Activated CD8-positive, alpha-beta T cell treated with anti-CD3 and anti-CD28 coated beads, Interleukin-2, amount 10 ng/mL, durations not matched to agents 7 days and 5 days (primary cell): ENCODE measurements at places on chromosomes 2 and 18. TPM values are rescaled to one million over a fixed set of nuclear protein-coding genes. Genes with fewer than 3 reads are reported as not detected.

GRCh38 chr2:158346032-158346431, 110.5 kb downstream of the CCDC148 start:
- H3K27ac ChIP-seq: no peak overlapping the region
- no peaks in the 10 kb centered on the region for H3K4me1 ChIP-seq
- no peak for DNase-seq
- no peak overlapping the region for H3K4me3 ChIP-seq
- no peaks in the 10 kb centered on the region for H3K27me3 ChIP-seq

DNA sequence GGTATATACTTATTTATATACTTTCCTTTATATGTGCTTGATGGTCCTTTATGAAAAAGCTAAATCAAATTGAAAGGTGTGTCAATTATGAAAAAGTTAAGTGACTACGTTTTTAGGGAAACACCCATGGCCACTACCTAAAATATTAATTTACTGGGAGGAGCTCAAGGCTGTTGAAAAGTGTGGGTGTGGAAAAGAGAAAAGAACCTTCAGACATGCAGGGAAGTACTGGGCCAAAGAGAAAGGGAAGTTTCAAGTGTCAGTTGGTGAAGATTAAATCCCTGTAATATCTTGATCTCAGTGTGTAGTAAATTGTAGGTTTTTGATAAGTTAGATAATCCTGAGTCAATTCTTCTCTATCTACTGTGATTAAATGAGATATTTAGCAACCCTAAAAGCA, 6.2 kb upstream of the GKN1 start:
- DNase-seq: no peak
- no peaks in the 10 kb centered on the region for H3K36me3 ChIP-seq
- no peaks in the 10 kb centered on the region for H3K4me1 ChIP-seq
- no peak overlapping the region for H3K27ac ChIP-seq
- peaks cover 27% of the 10 kb centered on the region for H3K27me3 ChIP-seq

The MEP1B gene
- not detected for total RNA-seq

DNA sequence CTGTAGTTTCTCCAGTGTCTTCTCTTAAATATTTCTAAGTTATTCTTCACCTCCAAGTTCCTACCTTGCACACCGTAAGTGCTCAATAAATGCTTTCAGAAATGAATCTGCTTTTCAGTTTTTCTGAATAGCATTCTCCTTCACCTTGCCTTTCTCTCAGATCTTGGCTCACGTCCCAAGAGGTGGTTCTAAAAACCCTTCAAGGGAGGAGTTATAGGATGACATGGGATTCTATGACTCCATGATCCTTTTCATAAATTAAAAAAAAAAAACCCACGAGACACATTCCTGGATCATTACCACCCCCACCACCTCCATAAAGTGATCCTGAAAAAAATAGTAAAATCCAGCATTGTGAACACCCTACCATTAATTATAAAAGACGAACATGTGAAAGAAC, 11.7 kb downstream of the KCTD1 start:
- no peak overlapping the region for H3K27ac ChIP-seq
- peaks cover 6% of the 10 kb centered on the region for H3K4me1 ChIP-seq
- no peak overlapping the region for H3K4me3 ChIP-seq
- no peaks in the 10 kb centered on the region for H3K27me3 ChIP-seq

GRCh38 chr2:97359861-97360584, 229.7 kb downstream of the ANKRD36B start:
- DNase-seq: no peak
- no peak overlapping the region for H3K4me3 ChIP-seq
- H3K4me1 ChIP-seq: no peaks in the 10 kb centered on the region
- peaks cover 22% of the 10 kb centered on the region for H3K27me3 ChIP-seq
- H3K36me3 ChIP-seq: no peaks in the 10 kb centered on the region

The AQP12B gene
- not detected for total RNA-seq

DNA sequence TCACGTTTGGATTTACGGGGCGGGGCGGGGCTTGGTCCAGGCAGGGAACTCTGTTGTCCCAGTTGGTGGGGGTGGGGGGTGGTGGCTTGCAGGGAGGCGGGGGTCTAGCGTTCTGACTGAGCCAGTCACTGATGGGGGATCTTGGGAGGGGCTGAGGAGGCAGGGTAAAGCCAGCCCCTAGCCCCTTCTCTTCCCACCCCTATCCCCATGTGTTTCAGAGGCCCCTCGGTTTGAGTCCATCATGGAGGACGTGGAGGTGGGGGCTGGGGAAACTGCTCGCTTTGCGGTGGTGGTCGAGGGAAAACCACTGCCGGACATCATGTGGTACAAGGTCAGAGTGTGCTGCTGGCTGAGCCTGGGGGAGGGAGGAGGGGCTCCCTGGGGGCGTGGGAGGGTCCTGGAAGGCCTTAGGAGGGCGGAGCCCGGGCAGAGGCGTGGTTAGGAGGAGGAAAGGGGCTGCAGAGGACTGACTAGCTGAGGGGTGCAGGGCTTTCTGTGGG, 22.0 kb upstream of the GMPPA start:
- no peaks in the 10 kb centered on the region for H3K36me3 ChIP-seq
- DNase-seq: no peak
- peaks cover 2% of the 10 kb centered on the region for H3K27me3 ChIP-seq

GRCh38 chr2:68971591-68972231, 2.7 kb upstream of the GKN1 start:
- no peak overlapping the region for H3K27ac ChIP-seq
- H3K27me3 ChIP-seq: peaks cover 29% of the 10 kb centered on the region
- no peak for DNase-seq
- H3K4me3 ChIP-seq: no peak overlapping the region
- H3K36me3 ChIP-seq: no peaks in the 10 kb centered on the region
- no peaks in the 10 kb centered on the region for H3K4me1 ChIP-seq

GRCh38 chr2:241858206-241859016, at the start of gene PDCD1:
PDCD1 (minus strand) TSS chr2:241858894; CDS start chr2:241858838, 56 bp downstream.
- no peaks in the 10 kb centered on the region for H3K36me3 ChIP-seq
- DNase-seq: peak; percentile 74
- peaks cover 39% of the 10 kb centered on the region for H3K4me1 ChIP-seq
- peak within 1 kb of the TSS; percentile 62 for H3K4me3 ChIP-seq
- H3K27ac ChIP-seq: peak within 1 kb of the TSS; percentile 82

DNA sequence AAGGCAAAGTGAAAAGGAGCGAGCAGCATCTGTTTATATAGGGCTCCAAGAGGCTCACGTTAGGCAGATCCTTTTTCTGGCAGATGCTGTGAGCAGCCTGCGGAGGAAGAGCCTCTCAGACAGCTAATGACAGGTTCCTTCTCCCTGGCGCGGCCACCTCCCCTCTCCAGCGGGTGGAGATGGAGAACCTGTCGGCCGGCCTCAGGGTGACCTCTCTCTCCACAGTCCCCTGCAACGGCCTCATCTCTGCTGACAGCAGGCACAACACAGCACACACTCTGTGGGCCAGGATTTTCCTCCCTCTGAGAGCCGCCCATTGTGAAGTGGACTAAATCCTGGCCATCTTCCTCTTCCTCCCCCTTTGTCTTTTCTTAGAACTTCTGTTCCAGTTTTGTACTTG, 119.8 kb downstream of the PRKCE start:
- H3K4me1 ChIP-seq: no peaks in the 10 kb centered on the region
- H3K4me3 ChIP-seq: no peak overlapping the region
- H3K27ac ChIP-seq: no peak overlapping the region
- H3K36me3 ChIP-seq: no peaks in the 10 kb centered on the region
- H3K27me3 ChIP-seq: peaks cover 7% of the 10 kb centered on the region

- no peak overlapping the region for H3K27ac ChIP-seq
- no peak overlapping the region for H3K4me3 ChIP-seq
- no peaks in the 10 kb centered on the region for H3K27me3 ChIP-seq
- no peak for DNase-seq
- H3K36me3 ChIP-seq: no peaks in the 10 kb centered on the region
Measured at GRCh38 chr2:167750675-167751074, 496.7 kb downstream of the STK39 start.

GRCh38 chr18:49459404-49460171, 857 bp downstream of the DYM start:
- H3K36me3 ChIP-seq: peaks cover 2% of the 10 kb centered on the region
- peaks cover 33% of the 10 kb centered on the region for H3K4me1 ChIP-seq
- H3K27me3 ChIP-seq: no peaks in the 10 kb centered on the region
- DNase-seq: peak; percentile 42
- peak overlapping the region; percentile 81 for H3K27ac ChIP-seq

DNA sequence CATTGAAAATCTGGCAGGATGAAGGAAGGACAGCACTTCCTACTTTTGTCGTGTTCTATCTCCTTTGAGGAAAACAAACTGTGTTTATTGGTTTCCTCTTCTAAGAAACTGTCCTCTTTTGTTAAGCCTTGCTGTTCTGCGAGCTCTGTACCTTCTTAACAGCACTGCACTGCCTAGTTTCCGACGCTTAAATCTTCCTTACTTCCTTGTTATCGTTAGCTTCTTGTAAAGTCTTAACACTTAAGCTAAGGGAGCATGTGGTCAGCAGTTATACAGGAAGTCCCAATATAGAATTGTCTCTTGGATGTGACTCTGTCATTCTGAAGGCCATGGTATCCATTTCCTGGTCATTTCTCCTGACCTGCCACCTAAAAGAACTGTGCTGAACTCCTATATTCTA, 552.8 kb upstream of the NRP2 start:
- H3K27ac ChIP-seq: peak overlapping the region; percentile 71
- no peaks in the 10 kb centered on the region for H3K27me3 ChIP-seq
- no peak for DNase-seq
- H3K4me1 ChIP-seq: peaks cover 32% of the 10 kb centered on the region

GRCh38 chr2:120245520-120246332, 6.9 kb upstream of the RALB start:
- peaks cover 4% of the 10 kb centered on the region for H3K36me3 ChIP-seq
- peaks cover 27% of the 10 kb centered on the region for H3K27me3 ChIP-seq
- DNase-seq: no peak
- no peak overlapping the region for H3K27ac ChIP-seq
- H3K4me1 ChIP-seq: peaks cover 26% of the 10 kb centered on the region
- H3K4me3 ChIP-seq: no peak overlapping the region

The TBC1D8 gene
- total RNA-seq: 0.70 TPM

DNA sequence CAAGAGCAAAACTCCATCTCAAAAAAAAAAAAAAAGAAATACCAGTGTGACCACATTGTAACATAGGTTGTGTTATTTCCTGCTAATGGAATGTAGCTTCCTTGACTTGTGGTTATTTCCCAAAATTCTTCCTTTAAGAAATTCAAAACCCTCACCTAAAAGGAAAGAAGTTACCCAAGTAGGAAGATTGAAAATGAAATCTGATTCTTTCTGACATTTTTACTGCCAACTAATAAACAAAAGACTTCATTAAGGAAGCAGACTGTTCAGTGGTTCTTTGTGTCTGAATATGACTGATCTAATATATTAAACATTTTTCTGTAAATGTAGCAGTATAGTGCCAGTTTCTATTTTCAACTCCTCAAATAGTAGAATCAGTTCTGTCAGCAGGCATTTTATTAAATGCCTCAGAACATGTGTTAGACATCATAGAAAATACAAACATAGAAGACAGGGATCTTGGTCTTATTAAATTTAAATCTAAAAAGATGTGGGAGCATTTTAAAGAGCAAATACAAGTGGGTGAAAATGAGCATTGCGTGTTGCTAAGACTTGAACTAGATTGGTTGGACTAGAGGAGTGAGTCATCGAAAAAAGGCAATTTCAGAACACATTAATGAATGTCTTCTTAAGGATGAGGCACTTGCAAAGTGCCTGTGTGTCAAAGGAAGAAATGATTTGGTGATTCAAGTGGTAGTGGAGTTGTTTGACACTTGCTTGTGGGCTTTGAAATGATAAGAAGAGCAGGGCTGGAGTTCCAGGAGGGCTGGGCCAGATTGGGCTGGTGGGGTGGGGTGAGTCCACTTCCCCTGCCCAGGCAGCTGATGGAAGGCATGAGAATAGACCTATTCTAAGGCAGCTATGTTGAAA, 53.4 kb downstream of the PKP4 start:
- no peaks in the 10 kb centered on the region for H3K36me3 ChIP-seq
- H3K4me1 ChIP-seq: no peaks in the 10 kb centered on the region
- H3K27me3 ChIP-seq: no peaks in the 10 kb centered on the region
- H3K27ac ChIP-seq: no peak overlapping the region
- no peak overlapping the region for H3K4me3 ChIP-seq
- no peak for DNase-seq

DNA sequence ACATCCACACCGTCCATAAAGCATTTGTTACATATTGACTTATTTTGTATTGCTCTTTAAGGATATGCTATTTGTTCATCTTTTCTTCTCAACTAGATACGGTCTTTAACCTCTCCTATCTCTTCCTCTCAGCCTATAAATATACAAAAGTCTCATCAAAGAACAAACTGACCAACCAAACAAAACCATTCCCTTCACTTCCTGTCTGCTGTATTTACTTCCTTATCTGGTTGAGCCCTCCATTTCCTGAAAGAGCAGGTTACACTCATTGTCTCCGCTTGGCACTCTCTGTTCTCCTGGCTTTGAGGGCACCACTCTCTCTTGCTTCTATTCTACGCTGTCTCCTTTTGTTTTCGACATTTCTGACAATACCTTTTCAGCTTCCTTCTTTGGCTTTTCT, 431.9 kb upstream of the TCF4 start:
- DNase-seq: no peak
- H3K4me3 ChIP-seq: no peak overlapping the region
- no peaks in the 10 kb centered on the region for H3K4me1 ChIP-seq
- no peaks in the 10 kb centered on the region for H3K27me3 ChIP-seq
- no peaks in the 10 kb centered on the region for H3K36me3 ChIP-seq
- no peak overlapping the region for H3K27ac ChIP-seq

DNA sequence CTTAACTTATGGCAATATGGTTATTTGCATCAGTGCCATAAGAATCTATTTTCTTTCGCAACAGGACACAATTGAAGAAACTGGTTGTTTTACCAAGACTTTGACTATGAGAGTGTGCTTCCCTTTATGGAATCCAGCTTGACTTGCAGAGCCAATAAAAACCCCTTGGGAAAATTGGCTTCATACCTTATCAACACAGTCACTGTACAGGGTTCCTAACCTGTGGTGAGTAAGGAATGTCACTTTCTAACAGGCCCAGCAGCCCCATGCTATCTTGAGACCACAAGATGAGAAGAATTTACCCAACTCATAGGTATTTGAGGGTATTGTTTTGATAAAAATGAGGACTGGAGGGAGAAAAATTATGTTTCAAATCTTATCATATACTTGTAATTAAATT, 418.5 kb upstream of the MAP2 start:
- H3K4me3 ChIP-seq: no peak overlapping the region
- no peak for DNase-seq
- H3K36me3 ChIP-seq: no peaks in the 10 kb centered on the region
- H3K27ac ChIP-seq: no peak overlapping the region
- H3K27me3 ChIP-seq: no peaks in the 10 kb centered on the region

DNA sequence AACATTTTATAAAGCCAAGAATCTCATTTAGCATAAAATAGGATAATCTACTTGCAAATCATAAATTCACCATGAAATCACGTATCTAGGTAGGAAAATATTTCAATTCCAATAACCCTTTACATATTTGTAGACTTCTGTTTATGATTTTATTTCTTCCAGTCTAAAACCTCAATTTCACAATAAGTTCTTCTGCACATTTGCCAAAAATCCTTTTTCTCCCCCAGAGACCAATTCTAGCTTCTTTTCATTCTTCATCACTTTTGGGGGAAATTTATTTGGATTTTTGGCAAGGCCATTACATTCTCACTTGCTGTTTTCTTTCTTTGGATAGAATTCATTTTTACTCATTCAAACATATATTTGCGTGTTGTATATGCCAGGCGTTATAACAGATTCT, 86.8 kb downstream of the SPRED2 start:
- H3K36me3 ChIP-seq: peaks cover 5% of the 10 kb centered on the region
- no peak overlapping the region for H3K4me3 ChIP-seq
- peaks cover 4% of the 10 kb centered on the region for H3K27me3 ChIP-seq
- H3K27ac ChIP-seq: no peak overlapping the region
